ENCODE measurements at places on chromosomes 7 and 10. TPM values are rescaled to one million over a fixed set of nuclear protein-coding genes. Genes with fewer than 3 reads are reported as not detected.

The CYP3A4 gene
- not detected for total RNA-seq

The IFIT1B gene
- not detected for total RNA-seq

The C10orf95 gene
- 3.1 TPM for total RNA-seq

The THSD7A gene
- 8.0 TPM for total RNA-seq

DNA sequence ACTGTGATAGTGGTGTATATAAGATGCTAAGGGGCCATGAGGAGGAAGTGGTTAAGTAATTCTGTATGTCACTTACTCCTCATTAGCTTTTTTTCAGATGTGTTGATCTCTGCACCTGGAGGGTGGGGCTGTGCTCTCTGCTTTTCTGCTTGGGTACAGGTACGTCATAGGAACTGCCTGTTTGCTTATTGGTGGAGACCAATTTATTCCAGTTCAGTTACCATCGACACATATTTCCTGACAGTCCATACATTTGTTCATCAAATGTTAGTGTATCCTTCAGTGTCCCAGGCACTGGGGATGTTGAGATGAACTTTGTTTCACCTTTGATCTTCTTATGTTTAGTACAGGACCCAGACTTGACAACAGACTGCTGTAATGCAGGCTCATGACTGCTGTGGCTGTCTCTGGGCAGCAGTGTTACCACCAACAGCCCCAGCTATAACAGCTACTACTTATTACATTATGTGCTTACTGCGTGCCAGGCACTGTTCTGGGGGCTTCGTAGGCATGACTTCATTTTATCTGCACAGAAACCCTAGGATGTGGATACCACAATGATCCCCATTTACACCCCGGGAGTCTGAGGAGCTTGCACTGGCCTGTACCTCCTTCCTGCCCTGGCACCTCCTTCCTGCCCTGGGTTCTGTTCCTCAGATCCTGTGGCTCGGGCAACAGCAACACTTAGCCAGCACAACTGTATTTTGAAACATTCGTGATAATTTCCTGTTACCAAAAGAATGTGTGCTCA, 87.4 kb downstream of the BUB3 start:
- no peak for DNase-seq

DNA sequence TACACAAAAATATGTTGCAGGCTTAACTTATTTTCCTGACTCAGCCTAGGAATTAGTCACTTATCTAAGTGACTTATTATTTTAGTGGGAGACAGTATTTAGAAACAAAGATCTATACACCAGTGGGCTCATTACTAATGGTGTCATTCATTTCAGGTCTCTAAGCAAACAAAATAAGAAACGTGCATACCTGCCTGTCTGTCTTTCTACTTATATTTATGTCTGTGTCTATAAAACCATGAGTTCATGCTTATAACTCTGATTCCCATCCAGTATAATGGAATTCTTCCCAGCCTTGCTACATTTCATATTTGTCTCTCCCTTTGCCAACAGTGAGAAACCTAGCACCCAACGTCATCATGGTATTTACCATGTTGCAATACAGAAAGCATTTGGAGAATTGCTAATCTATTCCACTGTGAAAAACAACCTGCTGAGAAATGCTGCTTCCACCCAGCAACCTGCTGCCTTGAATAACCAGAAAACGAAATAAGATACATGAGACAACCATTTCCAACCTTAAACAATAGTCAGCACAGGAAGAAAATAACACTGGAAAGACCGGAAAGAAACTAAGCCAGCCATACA, 501.0 kb downstream of the GLRX3 start:
- DNase-seq = no peak

- no peak for DNase-seq
Observed at GRCh38 chr10:126042354-126042753, 146.0 kb downstream of the FANK1 start.

GRCh38 chr7:18590744-18591340, 95.3 kb downstream of the HDAC9 start:
- no peak for DNase-seq

- DNase-seq = no peak
Observed at GRCh38 chr7:102942868-102943267, 30.1 kb downstream of the LRRC17 start.

DNA sequence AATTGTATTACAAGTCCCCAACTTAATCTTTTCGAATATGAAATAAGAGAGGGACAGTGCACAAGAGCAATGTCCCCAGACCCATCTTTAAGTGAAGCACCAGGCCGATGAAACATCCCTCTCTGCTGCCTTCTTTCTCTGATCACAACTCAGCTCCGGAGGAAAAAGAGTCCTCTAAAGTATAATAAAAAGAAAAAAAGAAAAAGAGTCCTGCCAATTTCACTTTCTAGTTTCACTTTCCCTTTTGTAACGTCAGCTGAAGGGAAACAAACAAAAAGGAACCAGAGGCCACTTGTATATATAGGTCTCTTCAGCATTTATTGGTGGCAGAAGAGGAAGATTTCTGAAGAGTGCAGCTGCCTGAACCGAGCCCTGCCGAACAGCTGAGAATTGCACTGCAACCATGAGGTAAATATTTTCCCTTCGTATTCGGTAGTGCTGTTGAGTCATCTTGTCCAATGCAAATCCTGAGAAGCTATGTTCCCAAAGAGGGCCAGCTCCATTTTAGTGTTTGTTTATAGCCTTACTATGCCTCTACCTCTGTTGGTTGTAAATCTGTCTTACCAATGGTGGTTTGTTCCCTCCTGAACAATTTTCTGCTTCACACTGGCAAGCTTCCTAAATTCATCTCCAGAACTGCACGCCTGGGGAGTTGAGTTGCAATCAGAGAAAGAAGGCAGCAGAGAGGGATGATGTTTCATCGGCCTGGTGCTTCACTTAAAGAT, at the start of gene IFIT2:
Gene IFIT2, plus strand, starts transcription at position 326 of the 725 bp plus-strand sequence. Its CDS starts 78 bp downstream, at position 404.
- DNase-seq = no peak

DNA sequence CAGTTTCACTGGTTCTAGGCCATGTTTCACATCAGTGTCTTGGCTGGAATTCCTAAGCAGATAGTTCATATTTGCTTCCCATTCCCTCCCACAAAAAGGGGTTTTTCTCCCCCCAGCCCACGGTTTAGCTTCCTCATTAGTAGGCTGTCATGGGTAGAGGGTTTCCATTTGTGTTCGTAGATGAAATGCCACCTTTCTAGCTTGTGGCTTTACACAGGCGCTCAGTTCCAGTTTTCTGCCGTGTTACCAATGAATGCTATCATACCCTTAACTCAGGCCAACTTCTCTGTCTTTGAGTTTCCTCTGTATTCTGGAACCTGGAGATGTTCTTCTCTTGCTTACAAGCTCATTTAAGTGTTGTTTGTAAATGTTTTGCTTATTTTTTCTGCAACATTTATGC, 26.8 kb downstream of the CALD1 start:
- DNase-seq = no peak

DNA sequence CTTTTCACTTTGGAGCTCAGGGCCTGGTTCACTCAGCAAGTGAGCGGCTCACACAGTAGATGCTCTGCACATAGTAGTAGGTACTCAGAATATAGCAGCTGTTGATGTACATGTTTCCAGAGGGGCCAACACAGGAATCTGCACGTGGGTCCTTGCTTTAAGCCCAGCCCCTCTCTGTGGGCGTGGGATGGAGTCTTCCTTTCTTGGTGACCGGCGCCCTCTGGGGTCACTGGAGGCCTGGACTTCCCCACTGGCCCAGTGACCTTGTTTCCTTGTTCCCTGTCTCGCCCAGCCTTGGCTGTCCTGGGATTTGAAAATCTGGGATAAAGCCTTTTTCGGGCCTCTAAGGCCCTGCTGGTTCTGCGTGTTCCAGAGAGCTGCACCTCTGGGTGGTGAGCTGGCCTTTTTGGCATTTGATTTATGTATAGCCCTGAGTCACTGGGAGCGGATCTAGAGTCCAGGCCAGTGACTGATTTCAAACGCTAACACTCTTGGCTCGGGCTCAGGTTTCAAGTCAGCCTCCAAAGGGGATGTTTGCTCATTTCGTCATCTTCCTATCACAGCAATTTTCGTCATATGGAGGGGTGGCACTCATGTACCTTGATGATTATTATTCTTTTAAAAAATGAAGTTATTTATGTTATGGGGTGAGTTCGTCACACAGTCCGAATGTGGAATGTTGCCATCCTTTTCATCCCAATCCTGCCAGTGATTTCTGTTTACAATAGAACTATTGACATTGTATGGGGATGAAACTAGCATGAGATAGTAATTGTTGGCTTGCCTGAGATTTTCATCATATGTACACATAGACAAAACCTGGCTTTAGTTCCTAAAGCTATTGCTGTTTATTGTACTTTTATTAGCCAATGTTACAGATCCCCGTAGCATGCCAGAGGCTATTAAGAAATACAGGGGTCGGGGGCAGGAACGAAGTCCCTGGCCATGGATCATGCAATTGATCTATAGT, 65.5 kb downstream of the CUX1 start:
- DNase-seq = peak; percentile 78

- DNase-seq = no peak
Observed at GRCh38 chr10:128324058-128324827, 198.0 kb upstream of the MKI67 start.

GRCh38 chr10:125567529-125567928, 115.4 kb downstream of the TEX36 start:
- no peak for DNase-seq

DNA sequence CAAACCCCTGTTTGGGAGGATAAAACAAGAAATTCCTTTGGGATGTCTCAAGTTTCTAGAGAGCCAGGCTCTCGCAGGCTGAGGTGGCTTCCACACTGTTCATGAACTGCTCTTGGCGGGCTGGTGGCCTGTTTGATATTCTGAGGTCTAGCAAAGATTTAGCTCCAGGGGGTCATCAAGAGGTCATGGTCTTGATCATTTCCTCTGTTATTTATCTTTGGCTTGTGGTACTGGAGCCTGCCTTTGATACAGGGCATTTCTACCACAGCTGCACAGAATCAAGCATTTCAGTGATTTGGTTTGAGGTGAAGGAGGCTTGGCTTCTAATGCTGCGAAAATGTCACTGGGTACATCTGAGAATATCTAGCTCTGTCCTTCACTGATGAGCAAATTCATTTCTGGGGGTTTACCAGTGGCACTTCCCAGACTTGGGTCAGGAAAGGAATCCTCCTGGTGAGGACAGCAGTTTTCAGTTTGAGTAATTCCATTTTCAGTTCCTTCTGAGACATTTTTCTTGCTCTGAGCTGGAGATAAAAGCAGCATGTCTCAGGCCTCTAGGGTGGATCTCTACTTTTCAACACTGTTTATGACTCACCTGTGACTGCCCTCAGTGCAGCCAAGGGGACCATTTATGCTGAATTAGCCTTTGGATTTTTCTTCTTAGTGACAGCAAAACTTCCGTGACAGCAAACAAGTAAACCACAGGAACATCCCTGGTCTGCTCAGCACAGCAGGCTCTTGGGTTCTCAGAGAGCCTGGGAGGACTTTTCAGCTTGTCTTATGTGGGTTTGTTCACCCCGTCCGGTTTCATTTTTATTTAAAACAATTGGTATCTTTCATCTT, 312.0 kb downstream of the RNLS start:
- DNase-seq = no peak

Data from upper lobe of right lung (tissue), 1 donor.